ENCODE measurements at places on chromosomes 7 and 10.
A peak's percentile ranks its signal among the peaks of the same experiment; 100 is the strongest.

- no peak for DNase-seq
These were observed 362.7 kb downstream of the PLXNA4 start for GRCh38 chr7:132213583-132213982.

GRCh38 chr7:139618482-139619366 is 95.2 kb downstream of the CLEC2L start:
- peak; percentile 45 for DNase-seq

DNA sequence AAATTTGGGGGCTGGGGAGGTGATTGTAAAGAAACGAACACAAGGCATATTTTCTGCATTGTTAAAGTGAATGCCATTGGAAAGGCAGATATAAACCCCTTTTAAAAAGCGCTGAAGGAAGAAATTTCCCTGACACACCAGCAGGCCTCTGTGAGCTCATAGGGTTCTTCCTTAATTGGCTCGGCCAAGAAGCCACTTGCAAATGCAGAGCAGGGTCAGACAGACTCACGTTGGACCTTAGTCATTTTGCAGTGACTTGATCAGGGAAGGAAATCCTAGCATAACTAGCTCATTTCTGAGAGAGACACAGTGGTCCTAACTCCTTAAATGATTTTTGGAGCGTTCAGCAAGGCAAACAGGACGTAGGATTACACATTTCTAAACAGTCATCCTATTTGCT is 1461.4 kb downstream of the GATA3 start:
- DNase-seq: no peak

DNA sequence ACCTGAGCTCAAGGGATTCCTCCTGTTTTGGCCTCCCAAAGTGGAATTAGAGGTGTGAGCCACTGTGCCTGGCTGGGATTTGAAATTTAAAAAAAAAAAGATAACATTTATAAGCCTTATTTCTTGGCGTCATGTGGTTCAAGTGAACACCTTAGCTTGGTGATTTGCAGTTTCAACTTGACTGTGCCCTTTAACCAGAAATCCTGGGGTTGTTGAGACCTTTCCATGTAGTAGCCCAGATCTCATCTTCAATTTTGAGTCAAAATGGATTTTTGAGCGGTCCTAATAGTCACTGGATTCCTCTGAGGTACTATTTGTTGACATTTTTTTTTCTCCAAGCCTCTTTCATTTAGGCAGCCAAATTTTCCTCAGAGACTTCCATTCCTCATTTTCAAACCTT is 29.5 kb upstream of the FBXW4 start:
- DNase-seq: no peak

- no peak for DNase-seq
These were observed 197.3 kb downstream of the TEX36 start for GRCh38 chr10:125485665-125486064.

- DNase-seq: no peak
These were observed 110.0 kb upstream of the SHH start for GRCh38 chr7:155922067-155922816.

DNA sequence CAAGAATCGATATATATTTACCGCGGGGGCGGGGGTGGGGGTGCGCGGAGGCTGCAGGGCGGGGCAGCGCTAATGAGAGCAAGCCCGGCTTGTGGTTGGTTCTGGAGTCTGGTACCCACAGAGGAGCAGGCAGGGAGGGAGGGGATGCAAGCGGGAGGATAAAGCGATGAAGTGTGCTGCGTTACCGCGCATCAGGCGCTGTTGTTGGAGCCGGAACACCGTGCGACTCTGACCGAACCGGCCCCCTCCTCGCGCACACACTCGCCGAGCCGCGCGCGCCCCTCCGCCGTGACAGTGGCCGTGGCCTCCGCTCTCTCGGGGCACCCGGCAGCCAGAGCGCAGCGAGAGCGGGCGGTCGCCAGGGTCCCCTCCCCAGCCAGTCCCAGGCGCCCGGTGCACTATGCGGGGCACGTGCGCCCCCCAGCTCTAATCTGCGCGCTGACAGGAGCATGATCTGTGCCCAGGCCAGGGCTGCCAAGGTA is at the start of gene HECW1:
TSS of gene HECW1 (plus strand) at position 189 of the 482 bp plus-strand sequence. CDS start 131,259 bp downstream, outside the sequence.
- DNase-seq: no peak

DNA sequence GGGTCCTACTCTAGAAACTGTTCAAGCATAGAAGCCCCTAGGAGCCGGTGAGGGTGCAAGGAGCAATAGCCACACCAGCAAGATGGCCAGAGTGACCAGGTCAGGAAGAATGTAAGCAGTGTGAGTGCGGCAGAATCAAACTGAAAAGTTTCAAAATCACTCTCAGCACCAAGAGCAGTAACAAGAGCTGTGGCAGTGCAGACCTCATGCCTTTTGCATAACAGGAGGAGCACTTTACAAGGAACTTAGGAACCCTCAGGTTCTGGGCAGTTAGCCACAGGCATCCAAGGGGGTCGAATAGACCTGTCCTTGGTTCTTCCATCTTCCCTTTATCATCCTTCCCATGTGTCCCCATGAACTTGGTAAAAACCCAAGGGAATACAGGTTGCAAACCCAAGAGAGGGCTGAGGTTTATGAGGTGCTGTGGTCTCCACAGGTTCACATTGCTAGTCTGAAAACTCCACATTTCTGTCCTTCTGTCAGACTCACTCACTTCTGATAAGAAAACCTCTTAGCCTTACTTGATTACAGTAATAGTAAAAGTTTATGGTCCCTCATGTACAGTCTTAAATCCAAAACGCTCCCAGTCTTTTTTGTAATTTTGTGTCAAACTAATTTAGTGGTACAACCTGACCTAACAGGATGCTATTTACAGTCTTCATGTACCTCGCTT is 78.4 kb downstream of the PON1 start:
- no peak for DNase-seq

GRCh38 chr10:10658172-10658785 is 359.4 kb upstream of the CELF2 start:
- DNase-seq: peak; percentile 63

- DNase-seq: no peak
These were observed 566 bp downstream of the ASNS start for GRCh38 chr7:97871659-97872024.

DNA sequence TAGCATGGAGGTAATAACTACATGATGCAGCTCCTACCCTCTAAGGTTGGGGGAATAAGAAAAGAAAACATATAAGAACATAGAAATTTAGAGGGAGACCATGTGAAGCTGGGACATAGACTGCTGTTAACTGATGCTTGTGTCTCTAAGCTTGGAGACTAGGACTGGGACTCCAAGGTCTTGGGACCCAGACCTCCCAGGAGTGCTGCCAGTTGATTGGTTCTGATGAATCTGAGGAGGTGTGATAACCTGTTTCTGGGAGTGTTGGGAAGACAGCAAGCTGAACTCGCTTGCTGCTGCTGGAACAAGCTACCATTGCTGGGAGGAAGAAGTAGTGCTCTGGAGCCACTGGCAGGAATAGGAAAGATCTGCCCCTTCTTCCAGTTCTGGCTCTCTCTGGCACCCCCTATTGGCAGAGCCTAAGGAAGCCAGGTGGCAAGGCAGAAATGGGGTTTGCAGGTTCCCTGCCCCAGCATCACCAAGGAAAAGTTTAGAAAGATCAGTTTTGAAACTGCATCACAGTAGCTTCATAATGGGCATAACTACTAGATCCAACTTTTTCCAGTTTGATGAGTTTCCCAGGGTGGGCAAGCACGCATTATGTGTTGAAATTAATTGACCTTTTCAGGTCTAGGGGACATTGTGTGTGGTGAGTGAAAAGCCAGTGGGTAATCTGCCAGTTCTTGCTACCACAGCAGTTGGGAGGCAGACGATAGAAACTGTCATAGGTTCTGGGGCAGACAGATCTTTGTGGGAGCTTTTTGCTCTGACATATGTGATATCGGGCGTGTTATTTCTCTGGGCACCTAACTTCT is 140.7 kb downstream of the SND1 start:
- DNase-seq: no peak

GRCh38 chr7:19762631-19763030 is 10.8 kb downstream of the TMEM196 start:
- peak; percentile 13 for DNase-seq

DNA sequence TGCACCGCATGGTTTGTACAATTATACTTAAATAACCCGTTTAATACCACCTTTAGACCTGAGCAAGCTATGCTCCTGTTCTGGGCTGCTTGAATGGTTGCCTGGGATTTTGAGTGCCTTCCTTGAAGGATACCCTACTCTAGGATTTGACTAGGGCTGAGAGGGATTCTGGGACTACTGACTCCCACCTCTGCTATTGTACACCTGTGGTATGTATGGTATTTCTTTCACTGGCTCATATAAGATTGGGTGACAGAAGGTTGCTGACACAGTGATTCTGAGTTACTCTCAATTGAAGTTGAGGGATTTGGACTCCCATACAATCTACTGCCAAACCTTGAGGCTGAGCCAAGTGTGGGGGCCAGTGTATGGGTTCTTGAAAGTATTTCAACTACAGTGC is 494.4 kb upstream of the SEMA3D start:
- DNase-seq: no peak

DNA sequence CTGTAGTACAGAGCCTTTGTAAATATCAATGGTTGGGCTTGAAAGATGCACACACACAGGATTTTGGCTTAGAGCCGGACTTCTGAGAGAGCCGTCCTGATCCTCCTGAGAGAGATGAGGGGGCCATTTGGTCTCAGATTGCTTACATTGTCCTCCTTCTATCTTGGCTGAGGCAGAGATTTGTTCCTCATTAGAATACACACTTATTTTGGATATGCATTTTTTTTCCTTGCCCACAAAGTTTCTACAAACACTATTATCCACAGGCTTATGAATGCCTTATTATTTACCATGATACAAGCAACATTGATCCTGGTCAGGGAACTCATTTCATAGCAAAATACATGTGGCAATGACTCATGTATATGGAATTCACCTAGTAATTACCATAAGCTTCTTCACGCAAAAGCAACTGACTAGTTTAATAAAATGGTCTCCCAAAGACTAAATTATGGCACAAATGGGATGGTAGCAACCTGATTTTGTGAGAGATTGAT is 175.3 kb downstream of the MDFIC start:
- peak; percentile 84 for DNase-seq

GRCh38 chr10:20059084-20059835 is 243.0 kb downstream of the PLXDC2 start:
- peak; percentile 13 for DNase-seq

DNA sequence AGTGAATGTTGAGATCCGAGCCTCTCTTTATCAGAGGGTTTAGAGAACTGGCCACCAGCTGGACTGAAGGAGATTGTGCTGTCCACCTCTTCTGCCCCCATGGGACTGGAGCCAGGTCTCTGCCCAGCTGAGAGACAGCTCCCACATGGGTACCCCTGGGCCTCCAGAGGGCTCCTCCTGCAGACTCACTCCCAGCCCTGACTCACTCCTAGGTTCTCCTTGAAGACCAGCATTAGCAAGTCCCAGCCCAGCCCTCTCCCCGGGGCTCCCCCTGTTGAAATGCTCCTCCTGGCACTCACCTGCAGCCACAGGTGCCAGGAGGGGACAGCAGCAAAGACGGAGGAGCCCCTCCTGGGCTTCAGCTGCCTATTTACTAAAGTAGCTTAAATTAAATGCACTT is 126.9 kb downstream of the CXCL12 start:
- no peak for DNase-seq

DNA sequence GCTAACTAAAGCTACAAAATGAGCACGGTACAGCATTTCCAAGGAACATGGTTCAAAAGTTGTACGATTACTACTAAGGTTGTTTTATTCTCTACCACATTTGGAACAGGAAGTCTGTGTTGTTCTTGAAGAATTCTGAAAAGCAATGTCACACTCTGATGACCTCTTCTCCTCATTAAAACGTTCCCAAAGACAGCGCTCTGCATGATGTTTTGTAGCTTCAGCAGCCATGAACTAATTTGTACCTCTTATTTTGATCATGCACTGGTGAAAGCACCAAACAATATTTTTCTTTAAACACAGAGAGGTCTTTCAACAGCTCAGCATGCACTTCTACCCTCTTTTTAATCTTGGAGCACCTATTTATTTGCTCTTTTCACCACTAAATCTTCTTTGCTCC is 75.0 kb upstream of the TES start:
- no peak for DNase-seq
